IMR-90 (cell line): ENCODE measurements at places on chromosomes 2 and 18. TPM values are rescaled to one million over a fixed set of nuclear protein-coding genes. Genes with fewer than 3 reads are reported as not detected.

The SH2D6 gene
- 0.36 TPM in 1 of 2 replicates, not detected in the other for total RNA-seq

GRCh38 chr18:60020107-60020925 lies 120.5 kb downstream of the PMAIP1 start:
- peak; percentile 26 for DNase-seq

GRCh38 chr2:28250006-28250405 lies 142.7 kb upstream of the FOSL2 start:
- peak; percentile 91 for DNase-seq

GRCh38 chr2:101706819-101707177 lies 9.3 kb downstream of the MAP4K4 start:
- no peak for DNase-seq

- DNase-seq = no peak
These were observed 136.6 kb downstream of the INSIG2 start for GRCh38 chr2:118224895-118225311.

The PFN4 gene
- total RNA-seq = 0.28 and 0.36 TPM in 2 replicates

GRCh38 chr2:105215586-105216192 lies 25.9 kb upstream of the GPR45 start:
- no peak for DNase-seq

- no peak for DNase-seq
These were observed 147.8 kb upstream of the FHL2 start for GRCh38 chr2:105546628-105546974.

GRCh38 chr2:121098556-121098955 lies 186.4 kb downstream of the TFCP2L1 start:
- DNase-seq = no peak

- DNase-seq = no peak
These were observed 64.1 kb upstream of the SPHKAP start for GRCh38 chr2:228245601-228246000.

GRCh38 chr2:80293039-80293438 lies 11.5 kb downstream of the LRRTM1 start:
- DNase-seq = no peak
